ENCODE measurements at places on chromosomes 6 and 20. TPM values are rescaled to one million over a fixed set of nuclear protein-coding genes. Genes with fewer than 3 reads are reported as not detected.

GRCh38 chr6:39075807-39076622 is 27.4 kb downstream of the GLP1R start:
- DNase-seq, result no peak

TFAP2B gene
- total RNA-seq, result not detected

DNA sequence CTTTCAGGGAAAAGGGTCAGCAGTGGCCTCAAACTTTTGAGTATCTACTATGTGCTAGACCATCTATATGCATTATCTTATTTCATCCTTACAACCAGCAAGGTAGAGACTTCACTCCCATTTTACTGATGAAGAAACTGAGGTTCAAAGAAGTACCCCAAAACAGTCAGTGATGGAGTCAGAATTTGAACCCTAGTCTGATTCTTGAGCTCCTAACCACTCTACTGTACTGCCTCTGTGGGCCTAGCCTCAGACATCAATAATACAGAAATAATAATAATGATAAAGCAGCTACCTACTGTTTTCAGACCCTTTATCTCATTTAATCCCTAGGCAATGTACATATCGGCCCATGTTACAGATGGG is 8.4 kb downstream of the ADA start:
- no peak for DNase-seq

MATN4 gene
- not detected for total RNA-seq

DNA sequence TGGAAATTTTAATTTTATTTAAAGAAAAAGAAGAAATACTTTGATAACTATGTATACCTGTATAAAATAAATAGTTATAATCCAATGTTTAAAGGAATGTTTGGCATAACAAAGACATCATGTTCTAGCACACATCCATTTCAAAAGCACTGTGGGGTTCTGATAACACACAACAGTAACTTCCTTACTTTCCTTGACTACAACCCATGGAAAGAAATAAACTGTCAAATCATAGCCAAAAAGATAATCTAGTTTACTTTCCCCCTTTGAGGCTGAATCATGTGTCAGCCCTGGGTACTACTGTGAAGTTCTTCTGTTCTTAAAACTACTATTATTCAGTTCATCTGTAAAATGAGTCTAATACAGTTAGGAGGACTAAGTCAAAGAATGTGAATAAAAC is 61.4 kb upstream of the PKIB start:
- DNase-seq, result no peak

Measured in CD8-positive, alpha-beta memory T cell (primary cell).